ENCODE measurements at places on chromosomes 2 and 18. TPM values are rescaled to one million over a fixed set of nuclear protein-coding genes. Genes with fewer than 3 reads are reported as not detected.

Gene LRRC30
- total RNA-seq: not detected

Gene C2orf78
- not detected for total RNA-seq

Gene COLEC12
- total RNA-seq: 2.6 TPM

Gene GKN1
- not detected for total RNA-seq

Gene FBXO15
- total RNA-seq: 0.63 TPM

- peak; percentile 85 for DNase-seq
Observed at GRCh38 chr2:39778775-39779340, at the start of gene THUMPD2. Gene THUMPD2 (minus strand): TSS chr2:39779258. CDS start chr2:39779239, 19 bp downstream.

- DNase-seq: no peak
Observed at GRCh38 chr18:60018618-60019462, 119.0 kb downstream of the PMAIP1 start.

DNA sequence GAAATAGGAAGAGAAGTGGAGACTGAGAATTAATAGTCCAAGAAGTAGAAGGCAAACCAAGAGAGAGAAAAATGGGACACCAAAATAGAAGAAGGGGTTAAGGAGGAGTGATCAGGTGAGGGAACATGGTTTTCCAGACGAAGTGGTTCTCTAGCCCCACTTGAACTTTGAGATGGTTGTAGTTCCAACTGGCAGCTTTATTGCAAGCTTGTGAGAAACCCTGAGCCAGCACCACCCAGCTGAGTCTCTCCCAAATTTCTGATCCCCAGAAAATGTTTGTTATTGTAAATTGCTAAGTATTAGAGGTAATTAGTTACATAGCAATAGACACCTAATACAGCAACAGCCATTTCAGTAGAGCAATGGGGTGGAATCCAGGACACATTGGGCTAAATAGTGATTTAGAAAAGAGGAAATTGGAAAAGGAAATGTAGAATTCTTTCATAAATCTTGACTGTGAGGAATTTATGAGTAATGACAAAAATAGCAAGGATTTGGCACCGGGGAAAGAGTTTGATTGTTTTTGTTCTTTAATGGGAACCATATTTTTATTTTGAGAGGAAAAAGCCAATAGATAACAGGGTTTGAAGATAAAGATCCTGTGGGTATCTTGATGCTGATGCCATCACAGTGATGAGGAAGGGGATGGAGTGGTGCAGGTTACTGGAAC is 62.1 kb upstream of the XDH start:
- DNase-seq: no peak

DNA sequence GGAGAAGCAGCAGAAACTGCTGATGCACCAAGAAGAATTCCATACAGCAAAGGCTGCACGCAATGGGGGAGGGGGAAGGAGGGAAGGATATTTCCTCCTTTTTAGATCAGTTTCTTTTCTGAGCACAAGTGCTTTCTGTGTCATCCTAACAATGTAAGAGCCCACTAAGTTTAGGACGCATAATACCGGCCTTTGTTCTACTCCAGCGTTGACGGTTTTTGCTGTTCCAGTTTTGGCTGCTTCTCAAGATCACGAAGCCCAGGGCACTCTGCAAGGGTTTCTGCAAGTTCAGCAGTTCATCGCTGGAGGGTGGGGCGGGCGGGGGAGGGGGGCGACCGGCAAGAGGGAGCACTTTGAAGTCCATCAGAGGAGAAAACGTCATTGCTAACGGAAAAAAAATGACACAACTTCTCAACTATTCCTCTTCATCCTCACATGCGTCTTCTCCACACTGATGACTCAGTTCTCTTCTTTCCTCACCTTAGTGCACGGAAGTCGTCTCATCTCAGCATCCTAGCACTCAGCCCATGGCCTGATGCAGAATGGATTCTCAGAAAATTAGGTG is 8.7 kb downstream of the FAM178B start:
- DNase-seq: peak; percentile 36

GRCh38 chr2:36544638-36545338 is 53.2 kb downstream of the FEZ2 start:
- DNase-seq: no peak

DNA sequence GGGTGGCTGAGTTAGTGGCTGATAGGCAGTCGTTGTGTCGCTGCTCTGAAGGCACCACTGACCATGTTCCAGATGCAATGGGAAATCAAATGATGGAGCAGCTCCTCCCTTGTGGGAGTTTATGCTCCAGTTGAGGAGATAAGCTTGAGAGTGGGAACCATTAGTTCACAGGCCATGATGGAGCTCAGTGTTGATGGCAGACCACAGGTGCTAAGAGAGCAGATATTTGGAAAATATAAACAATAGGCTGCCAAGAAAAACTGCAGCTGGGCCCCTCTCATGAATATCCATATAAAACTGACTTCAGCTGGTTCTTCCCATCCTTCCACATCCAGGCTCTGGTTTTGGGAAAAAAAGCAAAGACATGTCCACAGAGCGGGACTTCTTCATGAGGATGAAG is 63.1 kb downstream of the EPAS1 start:
- DNase-seq: no peak

- DNase-seq: peak; percentile 45
Observed at GRCh38 chr2:237165405-237166276, 80.0 kb downstream of the COPS8 start.

DNA sequence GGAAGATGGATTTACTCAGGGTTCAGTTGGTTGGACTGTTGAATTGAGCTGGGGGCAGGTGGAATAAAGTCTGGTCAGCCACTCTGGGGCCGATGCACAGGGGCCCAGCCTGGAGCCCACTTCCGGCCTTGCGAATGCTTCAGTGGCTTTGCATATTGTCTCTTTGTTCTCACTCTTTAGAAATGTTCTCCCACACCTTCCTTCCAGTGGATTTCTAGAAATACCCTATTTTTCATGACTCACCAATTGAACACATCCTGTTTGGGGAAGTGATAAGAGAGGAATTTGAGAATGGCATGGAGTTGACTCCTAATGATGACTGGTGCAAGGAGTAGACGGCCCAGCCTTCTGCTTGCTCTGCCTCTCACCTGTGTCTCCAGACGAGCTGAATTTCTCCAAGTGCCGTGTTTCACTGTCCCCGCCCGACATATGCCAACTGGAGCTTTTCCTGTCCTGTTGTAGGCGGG is 28.1 kb downstream of the ASAP2 start:
- DNase-seq: peak; percentile 95

GRCh38 chr2:232000439-232000838 is 38.9 kb downstream of the DIS3L2 start:
- no peak for DNase-seq

DNA sequence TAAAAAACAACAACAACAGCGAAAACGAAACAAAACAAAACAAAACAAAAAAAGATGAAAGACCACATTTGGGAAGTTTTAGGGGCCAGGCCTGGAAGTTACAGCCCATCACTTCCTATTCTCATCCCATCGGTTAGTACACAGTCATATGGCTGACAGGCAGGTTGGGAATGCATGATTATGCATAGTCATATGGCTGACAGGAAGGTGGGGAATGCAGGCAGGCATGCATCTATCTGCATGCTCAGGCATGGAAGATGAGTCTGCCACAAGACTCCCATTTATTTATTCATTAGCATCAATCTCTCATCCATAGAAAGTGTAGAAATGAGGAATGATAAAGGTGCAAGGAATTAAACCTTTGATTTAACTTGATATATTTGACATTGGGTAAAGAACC is 325.3 kb upstream of the MEX3C start:
- DNase-seq: no peak

DNA sequence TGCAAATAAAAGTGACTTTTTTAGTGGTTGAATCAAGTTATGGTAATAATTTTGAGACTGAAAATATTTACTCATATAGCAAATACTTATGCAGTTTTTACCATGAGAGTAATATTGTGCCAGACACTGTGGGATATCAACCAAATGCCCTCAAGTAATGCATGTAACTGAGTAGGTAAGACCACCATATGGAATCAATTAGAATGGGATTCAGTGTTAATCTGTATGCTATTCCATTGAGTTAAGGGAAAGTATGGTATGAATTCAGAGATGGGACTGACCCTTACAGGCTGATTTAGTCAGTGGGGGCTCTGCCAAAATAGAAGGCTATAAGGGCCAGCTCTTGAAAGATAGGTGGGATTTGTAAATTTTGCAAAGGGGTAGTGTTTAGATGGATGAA is 131.6 kb downstream of the CCDC85A start:
- DNase-seq: no peak

GRCh38 chr2:163984986-163985385 is 249.2 kb upstream of the FIGN start:
- no peak for DNase-seq

DNA sequence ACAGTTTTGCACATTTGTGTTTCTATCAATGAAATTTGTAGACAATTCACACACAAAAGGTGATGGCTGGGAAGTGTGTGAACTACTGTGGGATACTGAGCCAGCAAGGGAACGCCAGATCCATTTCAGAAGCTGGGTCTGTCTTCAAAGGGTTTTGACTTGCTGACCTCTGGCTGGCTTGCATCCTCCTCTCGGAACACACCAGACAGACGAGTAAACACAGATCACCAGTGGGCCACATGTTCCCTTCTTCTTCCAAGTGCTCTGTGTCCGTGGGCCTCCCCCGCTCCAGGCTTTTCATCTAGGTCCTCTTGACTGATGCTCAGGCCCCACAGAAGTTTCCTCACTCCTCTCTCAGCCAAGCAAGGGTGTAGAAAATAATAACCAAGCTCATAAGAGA is 122.2 kb upstream of the OSR1 start:
- no peak for DNase-seq

DNA sequence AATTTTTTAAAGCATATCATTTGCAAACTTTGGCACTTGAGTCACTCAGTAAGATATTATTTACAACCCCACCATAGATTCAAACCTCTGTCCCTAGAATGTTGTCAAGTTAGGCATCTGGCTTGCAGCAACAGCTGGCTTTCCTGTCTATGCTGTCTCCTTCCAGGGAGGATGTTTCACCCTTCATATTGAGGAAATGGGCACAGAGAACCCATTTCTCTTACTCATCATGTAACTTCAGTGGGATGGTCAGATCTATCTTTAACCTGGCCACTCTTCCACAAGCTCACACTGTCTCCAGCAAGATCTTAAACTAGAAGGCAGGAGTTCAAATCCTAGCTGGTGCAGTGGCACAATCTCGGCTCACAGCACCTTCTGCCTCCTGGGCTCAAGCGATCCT is 15.8 kb downstream of the LCT start:
- DNase-seq: no peak

GRCh38 chr2:18950361-18950851 is 361.0 kb upstream of the NT5C1B start:
- DNase-seq: peak; percentile 25

DNA sequence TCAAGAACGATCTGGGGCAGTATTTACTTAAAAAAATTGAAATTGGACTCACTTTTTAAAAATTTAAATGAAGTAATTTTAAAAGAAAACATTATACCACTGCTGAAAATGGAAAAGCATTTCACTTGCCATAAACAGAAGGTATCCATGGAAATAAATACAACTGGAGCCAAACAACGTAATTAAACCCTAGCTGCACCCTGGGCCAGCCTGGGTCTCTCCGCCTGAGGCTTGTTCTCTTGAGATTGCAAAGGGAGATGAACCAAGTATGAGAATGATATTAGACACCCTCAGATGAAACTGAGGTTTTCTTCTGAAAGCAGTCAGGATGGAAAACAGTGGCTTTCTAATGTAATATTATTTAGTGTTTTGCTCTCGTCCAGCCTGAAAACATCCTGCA is 264.4 kb downstream of the KCNE4 start:
- no peak for DNase-seq

- no peak for DNase-seq
Observed at GRCh38 chr18:26926066-26926675, 60.7 kb upstream of the AQP4 start.

- DNase-seq: no peak
Observed at GRCh38 chr2:206635015-206635414, 7.3 kb upstream of the FAM237A start.
